Hematopoietic multipotent progenitor cell treated with erythropoietin and hydrocortisone succinate and interleukin-3 and kit ligand, for 4 days (in vitro differentiated cells): ENCODE measurements at places on chromosomes 6 and 20.

GRCh38 chr6:35469751-35470662 lies 1.8 kb downstream of the RPL10A start:
- DNase-seq, result no peak

GRCh38 chr6:90386399-90387382 lies 90.0 kb upstream of the BACH2 start:
- DNase-seq, result no peak

DNA sequence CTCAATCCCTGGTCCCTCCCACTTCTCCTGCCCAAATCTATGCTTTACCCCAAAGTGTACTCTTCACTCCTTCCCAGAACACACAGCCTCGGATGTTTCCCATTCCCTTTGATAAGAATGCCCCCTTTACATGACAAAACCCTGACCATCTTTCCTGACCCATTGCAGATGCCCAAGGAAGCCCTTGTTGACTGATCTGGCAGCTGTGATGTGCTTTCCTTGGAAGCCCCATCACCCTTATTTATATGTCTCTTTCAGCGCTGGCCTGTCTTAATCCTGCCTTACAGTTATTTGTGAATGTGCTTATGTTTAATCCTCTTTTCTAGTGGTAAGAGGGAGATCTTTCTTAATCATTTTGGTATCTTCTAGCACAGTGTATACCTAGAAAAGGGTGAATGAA lies 523.1 kb downstream of the CD83 start:
- DNase-seq, result no peak

DNA sequence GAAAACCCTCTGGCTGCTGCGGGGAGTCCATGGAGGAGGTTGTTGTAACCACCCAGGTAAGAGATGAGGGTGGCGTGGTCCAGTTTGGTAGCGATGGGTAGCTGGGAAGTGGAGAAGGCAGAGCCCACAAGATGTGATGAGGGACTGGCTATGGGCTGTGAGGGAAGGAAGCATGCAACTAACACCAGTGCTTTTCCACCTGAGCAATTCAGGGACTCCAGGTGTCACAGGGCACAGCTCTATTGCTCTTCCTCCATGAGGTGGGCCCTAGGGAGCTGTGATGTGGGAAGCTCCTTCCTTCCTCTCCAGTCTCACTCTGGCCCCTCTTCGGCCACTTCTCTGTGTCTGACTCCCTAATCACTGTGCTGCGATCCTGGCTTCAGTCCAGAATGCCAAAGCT lies 32.4 kb upstream of the TGM6 start:
- DNase-seq, result no peak

- no peak for DNase-seq
These were observed 23.5 kb downstream of the DNAAF9 start for GRCh38 chr20:3383878-3384495.
